Hypothalamus (tissue), 51 donors: ENCODE measurements at places on chromosomes 2 and 18.

GRCh38 chr2:5982193-5982902 lies 290.2 kb downstream of the SOX11 start:
- DNase-seq = no peak

DNA sequence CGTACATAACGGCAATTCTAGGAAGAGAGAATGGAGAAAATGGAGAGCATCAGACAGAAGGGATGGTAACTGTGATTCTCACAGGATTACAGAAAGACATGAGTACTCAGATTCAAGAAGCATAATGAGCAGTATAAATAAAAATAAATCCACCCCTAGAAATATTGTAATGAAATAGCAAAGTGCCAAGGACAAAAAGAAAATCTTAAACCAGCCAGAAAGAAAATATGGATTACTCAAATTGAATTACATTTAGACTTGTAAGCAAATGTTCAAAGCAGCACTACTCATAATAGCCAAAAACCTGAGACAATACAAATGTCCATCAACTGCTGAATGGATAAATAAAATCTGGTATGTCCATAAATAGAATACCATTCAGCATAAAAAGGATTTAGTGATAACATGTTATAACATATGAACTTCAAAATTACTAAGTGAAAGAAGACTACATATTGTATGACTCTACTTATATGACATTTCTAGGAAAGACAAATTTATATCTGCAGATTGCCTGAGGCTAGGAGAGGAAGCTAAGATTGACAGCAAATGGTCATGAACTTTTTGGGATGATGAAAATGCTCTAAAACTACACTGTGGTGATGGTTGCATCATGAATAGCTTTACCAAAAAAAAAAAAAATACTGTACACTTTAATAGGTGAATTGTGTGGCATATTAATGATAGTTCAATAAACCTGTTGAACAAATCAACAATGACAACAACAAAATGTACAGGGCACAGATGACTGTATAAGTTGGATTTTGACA lies 63.4 kb upstream of the SPTBN1 start:
- DNase-seq = no peak

DNA sequence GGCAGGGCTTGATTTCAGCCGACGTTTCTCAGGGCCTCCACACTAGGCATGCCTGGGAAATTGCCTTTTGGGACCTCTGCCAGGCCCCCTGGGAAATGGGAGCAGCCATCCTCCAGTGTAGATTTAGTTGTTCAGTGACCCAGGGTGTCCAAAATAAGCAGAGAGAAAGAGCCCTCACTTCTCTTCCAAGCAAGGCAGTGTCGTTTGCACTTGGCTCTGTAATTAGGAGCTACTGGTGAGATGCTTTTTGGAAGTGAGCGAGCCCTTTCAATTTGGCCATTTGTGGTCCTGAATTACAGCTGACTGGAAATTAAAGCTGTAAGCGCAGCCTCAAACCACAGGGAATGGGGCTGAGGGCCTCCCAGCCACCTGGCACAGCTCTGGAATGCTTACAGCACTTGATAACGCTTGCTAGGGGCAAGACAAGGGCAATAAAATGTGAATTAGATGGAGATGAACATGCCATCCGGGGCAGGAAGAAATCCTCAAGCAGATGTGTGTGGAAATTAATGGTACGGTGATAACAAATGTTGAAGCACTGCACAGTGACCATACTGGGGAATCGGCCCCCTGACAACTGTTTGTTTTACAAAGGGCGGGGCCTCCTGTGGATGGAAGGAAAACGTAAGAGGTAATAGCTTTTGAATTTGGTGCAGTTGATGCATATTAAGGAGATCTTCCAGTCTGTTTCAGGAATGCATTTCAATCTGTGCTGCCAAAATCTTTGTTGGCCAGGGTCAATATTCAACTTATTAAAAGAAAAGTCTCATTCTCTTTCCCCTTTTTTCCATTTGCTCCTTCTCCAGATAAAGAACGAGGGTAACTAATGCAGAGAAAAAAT lies 173.1 kb downstream of the UXS1 start:
- no peak for DNase-seq

- DNase-seq = no peak
These were observed 9.6 kb upstream of the GIGYF2 start for GRCh38 chr2:232687382-232688160.

- DNase-seq = no peak
These were observed 97.7 kb downstream of the DGKD start for GRCh38 chr2:233451950-233452349.

- no peak for DNase-seq
These were observed 1.9 kb downstream of the CTLA4 start for GRCh38 chr2:203869223-203870042.

GRCh38 chr2:182280118-182280517 lies 146.7 kb downstream of the PDE1A start:
- DNase-seq = no peak

GRCh38 chr2:96967436-96967835 lies 18.9 kb downstream of the FAM178B start:
- no peak for DNase-seq

DNA sequence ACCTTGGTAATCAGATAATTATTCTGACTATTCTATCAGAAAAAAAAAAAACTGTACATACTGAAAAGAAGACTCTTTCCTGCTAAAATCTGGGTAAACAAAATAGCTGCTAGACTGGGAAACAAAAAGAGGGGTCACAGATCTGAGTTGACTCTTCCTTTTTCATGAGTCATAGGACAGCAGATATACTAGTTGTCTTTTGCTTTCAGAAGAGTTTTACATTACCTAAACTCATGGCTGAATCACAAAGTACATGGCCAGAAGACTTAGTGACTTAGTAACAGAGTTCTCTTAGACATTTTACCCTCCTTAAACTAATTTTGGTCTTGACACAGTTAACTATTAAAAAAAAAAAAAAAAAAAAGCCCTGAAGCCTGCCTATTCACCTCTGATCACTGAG lies 834.0 kb upstream of the FSHR start:
- DNase-seq = no peak
